ENCODE measurements at places on chromosomes 4 and X. TPM values are rescaled to one million over a fixed set of nuclear protein-coding genes. Genes with fewer than 3 reads are reported as not detected.

- peaks cover 7% of the 10 kb centered on the region for H3K4me1 ChIP-seq
- H3K27me3 ChIP-seq, result peaks cover 29% of the 10 kb centered on the region
- H3K4me3 ChIP-seq, result no peak overlapping the region
- H3K27ac ChIP-seq, result no peak overlapping the region
These were observed 2.1 kb downstream of the JAKMIP1 start for GRCh38 chr4:6198278-6198677.

- H3K4me1 ChIP-seq, result peaks cover 73% of the 10 kb centered on the region
- DNase-seq, result no peak
- no peaks in the 10 kb centered on the region for H3K36me3 ChIP-seq
- no peaks in the 10 kb centered on the region for H3K27me3 ChIP-seq
- peak overlapping the region; percentile 78 for H3K4me3 ChIP-seq
- H3K27ac ChIP-seq, result peak overlapping the region; percentile 91
These were observed 1.6 kb upstream of the SETD7 start for GRCh38 chr4:139557556-139558110.

- H3K4me3 ChIP-seq, result no peak within 1 kb of the TSS
- DNase-seq, result no peak
- H3K36me3 ChIP-seq, result no peaks in the 10 kb centered on the region
- no peak within 1 kb of the TSS for H3K27ac ChIP-seq
These were observed at the start of gene PAK3 for GRCh38 chrX:111095974-111096895. TSS of gene PAK3 (plus strand) at chrX:111096191. CDS start at chrX:111123104, 26,913 bp downstream.

DNA sequence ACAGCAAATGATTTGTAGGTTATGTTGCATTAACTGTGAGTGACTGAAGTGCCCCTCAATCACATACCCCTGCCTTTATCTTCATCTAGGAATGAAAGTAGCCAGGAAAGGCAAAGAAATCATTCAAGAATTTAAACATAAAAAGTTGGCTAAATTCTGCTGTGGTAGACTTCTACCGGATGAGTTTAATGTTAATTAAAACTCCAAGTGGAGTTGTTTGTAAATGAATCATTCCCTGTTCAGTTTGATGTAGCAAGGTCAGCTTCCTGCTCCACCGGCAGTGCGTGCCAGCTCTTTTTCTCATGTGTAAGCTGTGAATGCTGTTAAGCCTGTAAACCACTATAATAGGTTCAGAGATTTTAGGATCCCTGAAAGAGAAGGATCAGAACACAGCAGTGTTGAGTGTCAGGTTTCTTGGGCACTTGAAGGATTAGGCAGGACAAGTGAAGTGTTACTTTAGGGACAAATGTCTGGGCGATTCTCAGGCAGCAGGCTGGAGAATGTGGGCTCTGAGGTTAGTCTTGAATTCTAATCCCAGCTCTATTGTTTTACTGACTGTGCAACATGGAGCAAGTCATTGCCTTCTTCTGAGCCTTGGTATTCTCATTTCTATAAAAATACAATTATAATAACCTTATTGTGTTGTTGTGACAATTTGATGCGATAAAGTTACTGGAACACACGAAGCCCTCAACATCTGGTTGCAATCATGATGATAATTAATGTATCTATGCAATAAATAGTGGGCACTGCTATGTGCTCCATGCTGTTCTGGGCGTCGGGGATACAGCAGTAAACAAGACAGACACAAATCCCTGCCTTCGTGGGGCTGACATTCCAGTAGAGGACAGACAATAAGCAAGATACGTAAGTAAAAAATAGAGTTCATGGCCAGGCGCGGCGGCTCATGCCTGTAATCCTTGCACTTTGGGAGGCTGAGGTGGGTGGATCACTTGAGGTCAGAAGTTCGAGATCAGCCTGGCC lies 112.0 kb downstream of the SHROOM3 start:
- no peak for DNase-seq
- H3K4me3 ChIP-seq, result no peak overlapping the region
- no peaks in the 10 kb centered on the region for H3K27me3 ChIP-seq
- H3K36me3 ChIP-seq, result no peaks in the 10 kb centered on the region
- no peaks in the 10 kb centered on the region for H3K4me1 ChIP-seq

- no peaks in the 10 kb centered on the region for H3K4me1 ChIP-seq
- H3K27me3 ChIP-seq, result no peaks in the 10 kb centered on the region
- no peaks in the 10 kb centered on the region for H3K36me3 ChIP-seq
These were observed 313.6 kb upstream of the RASGEF1B start for GRCh38 chr4:81785338-81785737.

- DNase-seq, result no peak
- H3K27me3 ChIP-seq, result no peaks in the 10 kb centered on the region
- H3K4me1 ChIP-seq, result no peaks in the 10 kb centered on the region
- H3K27ac ChIP-seq, result no peak overlapping the region
These were observed 179.0 kb downstream of the DHX15 start for GRCh38 chr4:24405341-24405740.

- no peak overlapping the region for H3K27ac ChIP-seq
- no peaks in the 10 kb centered on the region for H3K36me3 ChIP-seq
- no peaks in the 10 kb centered on the region for H3K4me1 ChIP-seq
- H3K4me3 ChIP-seq, result no peak overlapping the region
- no peak for DNase-seq
These were observed 1214.4 kb downstream of the ADGRL3 start for GRCh38 chr4:62414563-62414962.

- H3K27me3 ChIP-seq, result peaks cover 12% of the 10 kb centered on the region
- no peak overlapping the region for H3K4me3 ChIP-seq
- H3K36me3 ChIP-seq, result no peaks in the 10 kb centered on the region
- no peak overlapping the region for H3K27ac ChIP-seq
- H3K4me1 ChIP-seq, result no peaks in the 10 kb centered on the region
These were observed 106.8 kb downstream of the ATG4A start for GRCh38 chrX:108198420-108198819.

ZNF157 gene
- polyA plus RNA-seq, result not detected

AMOT gene
- polyA plus RNA-seq, result not detected

GRCh38 chr4:142923619-142924018 lies 77.5 kb upstream of the INPP4B start:
- H3K36me3 ChIP-seq, result no peaks in the 10 kb centered on the region
- H3K27ac ChIP-seq, result no peak overlapping the region
- no peak overlapping the region for H3K4me3 ChIP-seq
- no peaks in the 10 kb centered on the region for H3K27me3 ChIP-seq
- H3K4me1 ChIP-seq, result no peaks in the 10 kb centered on the region

GRCh38 chr4:174596513-174596912 lies 74.2 kb upstream of the HPGD start:
- no peaks in the 10 kb centered on the region for H3K36me3 ChIP-seq
- peaks cover 23% of the 10 kb centered on the region for H3K4me1 ChIP-seq
- H3K4me3 ChIP-seq, result no peak overlapping the region
- DNase-seq, result no peak
- H3K27ac ChIP-seq, result no peak overlapping the region

DNA sequence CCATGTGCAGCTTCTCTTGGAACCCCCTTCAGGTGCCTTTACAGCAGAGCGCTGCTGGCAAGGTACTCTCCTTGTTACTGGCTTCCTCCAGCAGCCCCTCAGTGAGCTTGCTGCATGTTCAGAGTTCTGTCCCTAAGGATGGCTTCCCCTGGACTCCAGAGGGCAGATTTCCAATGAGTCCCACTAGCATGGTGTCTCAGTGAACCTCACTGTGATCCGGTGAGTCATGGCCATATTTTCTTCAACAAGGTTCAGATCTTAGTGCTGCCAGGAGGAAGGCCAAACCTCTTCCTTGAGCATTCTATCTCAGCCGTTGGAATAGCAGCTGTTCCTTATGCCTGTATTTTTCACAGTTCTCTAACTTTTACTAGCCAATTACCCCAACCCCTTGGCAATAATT lies 98.8 kb downstream of the CASK start:
- H3K27ac ChIP-seq, result no peak overlapping the region
- no peaks in the 10 kb centered on the region for H3K4me1 ChIP-seq
- no peak for DNase-seq
- H3K27me3 ChIP-seq, result no peaks in the 10 kb centered on the region

CYBB gene
- polyA plus RNA-seq, result 842 TPM

SPOCK3 gene
- polyA plus RNA-seq, result 1.2 TPM

DNA sequence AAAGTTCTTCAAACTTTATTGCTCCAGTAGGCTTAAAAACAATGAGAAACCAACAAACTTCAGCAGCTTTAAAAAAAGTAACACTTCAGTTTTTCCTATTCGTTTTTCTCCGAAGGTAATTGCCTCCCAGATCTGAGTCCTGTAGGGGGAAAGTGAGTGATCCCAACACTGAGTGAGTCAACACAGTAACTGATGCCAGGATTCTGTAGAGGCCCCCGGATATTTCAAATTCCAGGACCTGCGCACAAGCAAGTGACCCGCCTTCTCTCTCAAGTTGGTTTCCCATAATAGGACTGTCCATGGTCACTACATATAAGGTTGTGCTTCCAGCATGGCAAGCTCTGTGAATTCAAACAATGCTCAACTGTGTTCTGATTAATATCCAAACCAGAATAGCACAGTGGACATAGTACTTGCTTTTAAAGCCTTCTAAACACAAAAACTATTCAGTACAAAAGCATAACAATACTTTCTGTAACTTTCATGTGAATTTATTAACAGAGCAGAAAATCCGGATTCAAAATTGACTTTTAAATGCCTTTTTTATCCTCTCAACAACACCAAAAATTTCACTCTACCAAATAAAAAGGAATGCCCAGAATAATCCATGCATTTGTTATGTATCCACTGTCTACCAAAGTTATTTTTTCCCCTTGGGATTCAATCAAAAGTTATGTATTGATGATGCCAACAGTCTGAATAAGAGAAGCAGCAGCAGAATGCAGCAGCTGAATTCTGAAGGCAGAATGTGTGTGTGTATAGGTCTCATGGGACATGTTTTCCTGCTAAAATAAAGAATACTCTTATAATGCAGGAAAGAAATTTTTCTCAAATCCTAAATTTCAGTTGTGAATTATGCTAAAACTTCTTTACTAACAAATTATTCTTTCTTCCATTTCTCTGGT lies at the start of gene DMD:
Gene DMD (minus strand): TSS at position 194 of the 905 bp plus-strand sequence. CDS start 237 bp downstream, outside the sequence.
- H3K4me3 ChIP-seq, result no peak within 1 kb of the TSS
- H3K36me3 ChIP-seq, result no peaks in the 10 kb centered on the region
- H3K4me1 ChIP-seq, result no peaks in the 10 kb centered on the region

PF4V1 gene
- not detected for polyA plus RNA-seq

DNA sequence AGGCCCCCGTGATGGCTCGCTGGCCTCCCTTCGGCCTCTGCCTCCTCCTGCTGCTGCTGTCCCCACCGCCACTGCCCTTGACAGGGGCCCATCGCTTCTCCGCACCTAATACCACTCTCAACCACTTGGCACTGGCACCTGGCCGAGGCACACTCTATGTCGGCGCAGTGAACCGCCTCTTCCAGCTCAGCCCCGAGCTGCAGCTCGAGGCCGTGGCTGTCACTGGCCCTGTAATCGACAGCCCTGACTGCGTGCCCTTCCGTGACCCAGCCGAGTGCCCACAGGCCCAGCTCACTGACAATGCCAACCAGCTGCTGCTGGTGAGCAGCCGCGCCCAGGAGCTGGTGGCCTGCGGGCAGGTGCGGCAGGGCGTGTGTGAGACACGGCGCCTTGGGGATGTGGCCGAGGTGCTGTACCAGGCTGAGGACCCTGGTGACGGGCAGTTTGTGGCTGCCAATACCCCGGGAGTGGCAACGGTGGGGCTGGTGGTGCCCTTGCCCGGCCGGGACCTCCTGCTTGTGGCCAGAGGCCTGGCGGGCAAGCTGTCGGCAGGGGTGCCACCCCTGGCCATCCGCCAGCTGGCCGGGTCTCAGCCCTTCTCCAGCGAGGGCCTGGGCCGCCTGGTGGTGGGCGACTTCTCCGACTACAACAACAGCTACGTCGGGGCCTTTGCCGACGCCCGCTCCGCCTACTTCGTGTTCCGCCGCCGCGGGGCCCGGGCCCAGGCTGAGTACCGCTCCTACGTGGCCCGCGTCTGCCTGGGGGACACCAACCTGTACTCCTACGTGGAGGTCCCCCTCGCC lies 3.0 kb downstream of the PLXNB3 start:
- H3K36me3 ChIP-seq, result no peaks in the 10 kb centered on the region
- no peak overlapping the region for H3K4me3 ChIP-seq
- no peak for DNase-seq
- H3K27ac ChIP-seq, result no peak overlapping the region
- H3K27me3 ChIP-seq, result no peaks in the 10 kb centered on the region
- no peaks in the 10 kb centered on the region for H3K4me1 ChIP-seq

DNA sequence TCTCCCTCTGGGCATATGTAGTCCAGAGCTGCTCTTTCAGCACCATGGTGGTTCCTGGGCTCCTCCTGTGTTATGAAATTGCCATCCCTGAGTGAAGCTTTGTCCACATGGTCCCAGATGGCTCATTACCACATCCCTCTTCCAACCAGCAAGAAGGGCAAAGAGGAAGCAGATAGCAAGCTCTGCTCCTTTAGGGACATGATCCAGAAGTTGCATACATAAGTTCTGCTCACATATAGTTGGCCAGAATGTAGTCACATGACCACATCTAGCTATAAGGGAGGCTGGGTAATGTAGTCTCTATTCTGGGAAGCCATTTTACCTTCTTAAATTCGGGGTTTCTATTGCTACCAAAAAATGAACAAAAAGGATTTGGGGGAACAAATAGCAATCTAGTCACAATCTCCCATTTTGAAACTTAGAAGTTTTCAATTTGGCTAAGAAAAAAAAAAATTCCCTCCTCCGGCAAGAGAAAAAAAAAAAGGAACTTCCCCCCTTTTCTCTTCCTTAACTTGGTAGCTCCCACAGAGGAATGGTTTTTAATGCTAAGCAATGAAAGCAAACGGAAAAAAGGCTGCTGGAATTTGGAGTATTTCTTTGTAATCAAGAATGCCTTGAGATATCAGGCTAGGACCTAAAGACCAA lies 88.2 kb upstream of the USP9X start:
- H3K4me1 ChIP-seq, result peaks cover 3% of the 10 kb centered on the region
- H3K4me3 ChIP-seq, result peak overlapping the region; percentile 38
- peak; percentile 71 for DNase-seq

C1GALT1C1 gene
- polyA plus RNA-seq, result 42.1 TPM

DNA sequence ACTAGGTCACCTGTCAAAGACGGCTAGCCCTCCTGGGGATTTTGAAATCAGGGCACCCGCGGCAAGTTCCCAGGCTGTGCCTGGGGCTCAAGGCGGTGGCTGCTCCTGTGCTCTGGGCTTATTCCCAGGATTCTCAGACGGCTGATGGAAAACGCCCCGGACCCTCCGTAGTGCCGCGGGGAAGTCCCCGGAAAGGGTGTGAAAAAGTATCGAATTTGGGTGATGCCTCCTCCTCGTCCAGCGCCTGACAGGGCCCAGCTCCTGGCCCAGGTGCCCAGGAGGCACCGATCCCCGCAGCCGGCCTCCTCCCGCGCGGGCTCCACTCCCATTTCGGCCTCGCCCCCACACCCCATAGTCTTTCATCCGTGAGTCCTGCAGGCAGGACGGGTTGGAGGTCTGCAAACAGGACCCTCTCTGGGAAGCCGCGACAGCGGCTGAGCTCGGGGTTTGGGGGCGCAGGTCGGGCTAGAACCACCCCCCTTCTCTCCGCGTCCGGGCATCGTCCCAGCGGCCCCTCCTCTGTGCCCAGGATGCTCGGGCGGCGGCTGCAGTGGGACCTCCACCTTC lies 1.1 kb upstream of the NSG1 start:
- peaks cover 50% of the 10 kb centered on the region for H3K27me3 ChIP-seq
- no peak for DNase-seq
- H3K27ac ChIP-seq, result no peak overlapping the region
- no peak overlapping the region for H3K4me3 ChIP-seq

DNA sequence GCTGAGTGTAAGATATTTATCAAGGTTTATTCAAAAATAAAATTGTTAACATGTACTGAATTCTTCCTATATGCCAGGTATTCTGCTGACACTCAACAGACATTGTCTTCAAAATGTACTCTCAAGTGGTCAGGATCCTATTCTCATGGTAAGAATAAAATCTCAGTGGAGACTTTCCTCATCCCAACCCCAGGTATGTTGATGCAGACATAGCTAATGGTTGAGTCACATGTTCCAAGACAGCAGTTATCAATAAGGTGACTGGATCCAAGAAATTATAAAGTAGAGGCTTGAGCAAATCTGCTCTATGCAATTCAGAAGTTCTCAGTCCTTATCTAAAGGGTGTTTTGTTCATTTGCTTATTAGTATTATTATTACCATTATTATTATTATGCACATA lies 115.2 kb upstream of the GABRA2 start:
- no peaks in the 10 kb centered on the region for H3K36me3 ChIP-seq
- DNase-seq, result no peak
- no peaks in the 10 kb centered on the region for H3K4me1 ChIP-seq
- no peaks in the 10 kb centered on the region for H3K27me3 ChIP-seq
- no peak overlapping the region for H3K27ac ChIP-seq

All from CD14-positive monocyte (primary cell).